NCI-H2081 (cell line): ENCODE measurements at places on chromosomes 11 and 22.

DNA sequence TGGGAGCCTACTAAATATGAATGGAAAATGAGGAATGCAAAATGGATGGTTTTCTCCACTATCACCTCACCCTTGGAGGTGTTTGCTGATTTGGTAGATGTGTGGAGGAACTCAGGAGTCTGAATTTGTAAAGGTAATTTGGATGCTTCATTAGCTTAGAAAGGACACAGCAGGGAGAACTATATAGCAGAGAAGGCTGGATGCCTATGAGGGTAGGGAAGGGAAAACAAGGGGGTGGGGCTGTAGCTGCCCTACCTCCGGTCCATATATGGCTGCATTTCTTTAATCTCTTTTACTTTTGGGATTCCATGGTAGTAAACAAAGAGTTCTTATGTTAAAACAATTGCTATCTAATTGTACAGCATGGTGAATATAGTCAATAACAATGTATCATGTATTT lies 4.8 kb upstream of the EHF start:
- DNase-seq: no peak

- DNase-seq: no peak
Measured at GRCh38 chr22:45460288-45461109, 42.2 kb upstream of the FBLN1 start.

DNA sequence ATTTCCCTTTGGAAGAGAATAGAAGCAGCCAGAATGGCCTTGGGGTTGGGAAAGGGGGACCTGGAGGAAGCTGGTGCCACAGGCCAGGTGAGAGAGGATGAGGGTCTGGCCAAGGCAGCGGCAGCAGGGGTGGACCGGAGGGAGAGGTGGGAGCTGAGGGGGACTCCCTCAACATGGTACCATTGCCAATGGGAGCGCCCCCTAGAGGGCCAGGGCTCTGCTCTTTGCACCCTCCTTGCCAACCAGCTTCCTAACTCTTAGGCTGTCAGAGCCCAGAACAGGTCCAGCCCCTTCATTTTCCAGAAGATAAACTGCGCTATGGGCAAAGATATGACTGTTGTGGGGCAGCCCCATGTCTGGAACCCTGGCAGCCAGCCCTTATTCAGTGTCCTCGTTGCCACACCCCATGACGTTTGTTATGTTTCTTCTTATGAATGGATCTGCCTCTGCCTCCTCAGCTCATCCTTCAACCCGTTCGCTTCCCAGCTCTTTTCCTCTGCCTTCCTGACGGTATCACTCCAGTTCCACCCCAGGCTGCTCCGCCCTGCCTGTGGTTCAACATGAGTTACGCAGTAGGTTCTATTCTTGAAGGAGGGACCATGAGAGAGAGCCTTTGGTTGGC lies 185.2 kb downstream of the GRIK4 start:
- DNase-seq: no peak

GRCh38 chr11:84381666-84382065 lies 1095.5 kb upstream of the CCDC90B start:
- DNase-seq: no peak

DNA sequence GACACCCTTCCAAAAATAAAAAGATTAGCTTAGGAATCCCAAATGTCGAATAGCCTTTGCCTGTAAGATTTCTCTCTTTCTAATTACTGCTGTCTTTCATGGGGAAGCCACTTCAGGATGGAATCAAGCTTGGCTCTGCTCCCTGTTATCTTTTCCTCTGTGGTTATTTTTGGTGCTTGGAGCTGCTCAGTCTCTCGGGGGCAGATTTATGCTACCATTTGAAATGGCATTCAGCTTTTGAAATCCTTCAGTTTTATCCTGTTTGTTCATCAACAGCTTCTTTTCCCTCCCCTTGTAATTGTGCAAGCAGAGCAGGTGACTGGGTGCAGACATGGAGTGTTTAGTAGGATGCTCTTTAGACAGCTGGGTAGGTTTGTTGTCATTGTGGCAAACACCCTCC lies 111.0 kb downstream of the DBX1 start:
- no peak for DNase-seq

- DNase-seq: no peak
Measured at GRCh38 chr11:46505741-46506482, 87.9 kb downstream of the AMBRA1 start.

DNA sequence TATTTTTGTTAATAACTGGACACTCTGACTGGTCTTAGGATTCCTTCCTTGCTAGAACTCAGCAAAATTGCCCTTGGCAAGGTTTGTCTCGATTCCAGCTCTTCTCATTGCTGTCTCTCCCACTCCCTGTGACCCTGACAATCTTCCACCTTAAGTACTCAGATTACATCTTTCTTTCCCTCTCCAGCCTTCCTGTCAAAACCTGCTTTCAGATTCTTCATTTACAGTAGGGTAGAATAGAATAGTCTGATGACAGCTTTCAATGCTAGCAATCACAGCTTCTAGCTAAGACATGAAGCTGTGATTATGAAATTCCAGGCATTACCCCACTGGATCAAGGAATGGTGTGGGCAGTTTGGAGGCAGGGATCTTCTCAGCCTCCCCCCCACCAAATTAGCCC lies 39.2 kb upstream of the LMO2 start:
- DNase-seq: no peak

- DNase-seq: peak; percentile 33
Measured at GRCh38 chr22:45240810-45241631, at the start of gene KIAA0930. Gene KIAA0930 (minus strand): TSS chr22:45240894. CDS start chr22:45240703, 191 bp downstream.

- no peak for DNase-seq
Measured at GRCh38 chr11:1834062-1834610, 654 bp upstream of the SYT8 start.

DNA sequence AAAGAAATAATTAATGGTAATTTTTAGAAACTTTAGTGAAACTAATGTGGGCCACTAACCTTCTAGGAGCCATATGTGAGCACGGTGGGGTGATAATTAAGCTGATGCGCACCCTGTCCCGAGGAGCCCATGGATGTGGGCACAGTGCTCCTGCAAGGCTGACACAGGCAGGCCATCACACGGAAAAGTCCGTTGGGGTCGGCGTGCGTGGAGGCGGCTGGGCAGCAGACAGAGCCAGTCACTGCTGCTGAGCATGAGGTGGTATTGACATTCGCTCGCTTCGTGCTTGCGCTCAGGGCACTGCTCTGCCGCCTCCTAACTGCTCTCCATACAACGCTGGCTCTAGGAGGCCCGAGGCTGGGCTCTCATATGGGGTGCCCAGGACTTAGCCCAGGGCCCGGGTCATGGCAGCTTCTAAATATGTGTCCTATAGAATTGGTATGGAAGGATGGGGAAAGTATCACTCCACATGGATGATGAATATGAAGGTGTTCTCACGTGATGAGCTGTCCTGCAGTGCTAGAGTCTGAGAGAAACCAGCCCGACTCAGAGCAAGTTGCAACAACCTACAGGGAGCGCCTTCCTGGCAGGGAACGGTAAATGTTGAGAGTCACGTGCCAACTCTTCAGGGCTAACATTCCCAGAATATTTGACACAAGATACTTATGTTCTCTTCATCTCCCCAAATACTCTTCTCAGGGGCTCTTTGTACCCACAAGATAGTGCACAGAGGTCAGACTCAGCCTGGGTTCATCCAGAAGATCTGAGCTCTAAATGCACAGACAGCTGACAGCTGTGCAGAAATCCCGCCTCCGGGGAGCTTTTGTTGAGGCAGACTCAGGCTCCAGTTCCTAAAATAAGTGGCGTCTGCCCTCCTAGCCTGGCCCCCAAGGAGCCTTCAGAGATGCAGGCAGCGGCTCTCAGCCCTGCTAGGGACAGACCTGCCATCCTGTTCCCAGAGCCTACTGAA lies 50.6 kb upstream of the ARFGAP3 start:
- no peak for DNase-seq

GRCh38 chr11:76628408-76628947 lies 42.1 kb downstream of the LRRC32 start:
- DNase-seq: no peak

DNA sequence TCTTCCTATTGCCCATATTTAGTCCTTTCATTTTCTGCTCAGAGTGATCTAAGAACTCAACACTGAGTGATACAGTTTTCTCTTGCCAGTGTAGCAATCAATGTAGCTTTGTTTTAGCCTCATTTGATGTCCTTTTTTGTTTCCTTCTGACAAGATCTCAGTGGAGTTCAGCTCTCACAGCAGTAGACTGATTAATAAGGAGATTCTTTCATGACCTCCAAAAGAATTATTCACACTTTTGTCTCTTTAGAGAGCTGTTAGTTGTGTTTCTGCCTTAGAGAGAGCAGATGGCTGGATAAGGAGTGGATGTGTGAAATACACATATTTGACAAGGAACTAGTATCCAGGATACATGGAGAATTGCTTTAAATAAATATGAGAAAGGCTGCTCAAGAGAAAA lies 6.6 kb upstream of the TMEM225 start:
- no peak for DNase-seq

DNA sequence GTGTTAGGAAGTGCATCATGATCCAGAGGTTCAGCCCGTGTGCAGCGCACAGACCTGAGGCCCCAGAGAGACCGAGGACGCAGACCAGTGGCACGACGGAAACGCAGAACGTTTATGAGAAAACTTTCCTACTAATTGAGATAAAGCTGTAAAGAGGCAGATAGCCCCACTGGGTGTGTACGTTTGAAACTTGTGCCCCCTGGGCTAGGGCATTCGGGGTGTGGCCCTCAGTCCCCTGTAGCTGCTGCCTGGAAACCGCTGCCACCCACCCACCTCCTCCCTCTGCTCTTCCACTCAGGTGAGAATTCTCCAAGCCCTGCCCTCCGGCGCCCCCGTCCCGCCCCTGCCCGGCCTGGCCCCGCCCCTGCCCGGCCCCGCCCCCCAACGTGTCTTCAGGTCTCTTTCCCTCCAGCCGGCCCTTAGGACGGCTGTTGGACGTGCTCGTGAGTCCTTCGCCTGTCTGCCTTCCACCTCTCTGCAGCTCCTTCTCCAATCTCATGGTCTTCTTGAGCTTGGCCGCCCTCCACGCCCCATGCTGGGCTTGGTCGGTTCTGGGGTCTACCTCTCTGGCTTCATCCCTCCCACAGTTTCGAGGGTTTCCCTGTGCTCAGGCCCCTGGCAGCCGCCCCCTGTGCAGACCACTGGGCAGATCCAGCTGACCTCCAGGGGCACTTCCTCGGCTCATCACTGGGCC lies 12.1 kb downstream of the MAPK8IP2 start:
- no peak for DNase-seq

DNA sequence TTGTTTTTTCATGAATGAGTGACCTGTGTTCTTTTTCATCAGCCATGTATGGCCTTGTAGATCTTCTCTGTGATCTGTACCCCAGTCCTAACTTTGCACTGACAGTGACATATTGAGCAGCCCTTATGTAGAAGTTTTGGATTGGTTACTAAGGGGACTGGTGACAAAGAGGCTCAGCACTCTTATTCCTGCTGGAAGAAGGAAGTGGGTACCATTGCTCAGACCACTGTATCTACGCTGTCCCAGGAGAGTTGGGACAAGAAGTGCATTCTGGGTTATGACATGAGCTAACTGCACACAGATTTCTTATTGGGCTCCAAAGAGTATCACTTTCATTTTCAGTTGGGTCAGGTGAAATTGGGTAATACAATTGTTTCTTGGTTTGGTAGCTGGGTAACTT lies 107.8 kb upstream of the RASSF10 start:
- no peak for DNase-seq

GRCh38 chr11:116328851-116329250 lies 443.9 kb downstream of the BUD13 start:
- no peak for DNase-seq

GRCh38 chr22:37981282-37982011 lies 2.9 kb downstream of the SOX10 start:
- DNase-seq: no peak

GRCh38 chr22:49713003-49713402 lies 114.7 kb downstream of the BRD1 start:
- DNase-seq: no peak

DNA sequence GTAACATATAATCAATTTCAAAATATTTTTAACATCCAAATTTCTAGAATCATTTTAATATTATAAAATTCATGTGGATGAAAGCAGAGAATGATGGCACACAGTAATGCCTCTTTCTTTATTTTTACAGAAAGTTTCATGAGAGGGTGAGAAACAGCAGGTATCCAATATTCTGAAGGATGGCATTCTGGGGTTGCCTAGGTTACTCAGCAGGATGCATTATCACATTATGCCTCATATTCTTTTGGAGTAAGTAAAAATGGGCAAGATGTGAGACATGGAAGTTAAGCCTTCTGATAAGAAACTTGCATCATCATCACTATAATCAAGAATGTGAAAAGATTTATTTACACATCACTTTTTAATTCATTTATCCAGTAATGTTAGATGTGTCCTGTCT lies 148.7 kb upstream of the PGR start:
- peak; percentile 24 for DNase-seq

GRCh38 chr11:62926680-62927455 lies 5.7 kb upstream of the CHRM1 start:
- no peak for DNase-seq

DNA sequence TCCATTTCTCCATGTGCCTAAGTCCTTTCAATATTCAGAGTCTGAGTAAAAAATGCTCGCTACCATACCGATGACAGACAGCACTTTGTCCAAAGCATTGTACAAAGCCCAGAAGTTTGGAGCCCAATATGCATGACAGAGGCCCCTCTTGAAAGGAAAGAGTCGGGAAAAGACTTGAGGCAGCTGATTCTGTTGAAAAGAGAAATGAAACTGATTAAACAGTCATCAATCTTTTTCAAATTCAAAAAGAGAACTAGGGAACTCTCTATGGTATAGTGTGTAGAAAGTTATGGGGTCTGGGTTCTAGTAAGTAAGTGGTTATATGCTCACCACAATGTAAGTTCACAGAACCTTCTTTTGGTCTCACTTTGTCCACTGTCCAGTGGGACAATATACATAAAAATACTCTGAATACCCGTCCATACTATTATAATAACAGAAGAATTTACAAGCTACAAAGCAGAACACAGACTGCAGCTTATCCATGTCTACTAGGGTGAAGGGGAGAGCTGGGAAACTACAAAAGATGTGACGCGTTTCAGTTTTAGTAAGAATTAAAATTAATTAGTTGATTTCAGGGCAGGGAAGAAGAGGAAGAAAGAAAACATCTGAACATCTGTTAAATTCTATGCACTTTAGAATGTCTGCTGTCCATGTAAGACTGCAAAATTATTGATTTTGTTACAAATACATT lies 26.7 kb downstream of the ALG8 start:
- DNase-seq: no peak

- DNase-seq: no peak
Measured at GRCh38 chr11:92829121-92829520, 140.3 kb upstream of the MTNR1B start.

GRCh38 chr11:17388609-17389210 lies at the start of gene KCNJ11:
Gene KCNJ11 (minus strand): TSS chr11:17388659. CDS start chr11:17388091, 568 bp downstream.
- DNase-seq: no peak

DNA sequence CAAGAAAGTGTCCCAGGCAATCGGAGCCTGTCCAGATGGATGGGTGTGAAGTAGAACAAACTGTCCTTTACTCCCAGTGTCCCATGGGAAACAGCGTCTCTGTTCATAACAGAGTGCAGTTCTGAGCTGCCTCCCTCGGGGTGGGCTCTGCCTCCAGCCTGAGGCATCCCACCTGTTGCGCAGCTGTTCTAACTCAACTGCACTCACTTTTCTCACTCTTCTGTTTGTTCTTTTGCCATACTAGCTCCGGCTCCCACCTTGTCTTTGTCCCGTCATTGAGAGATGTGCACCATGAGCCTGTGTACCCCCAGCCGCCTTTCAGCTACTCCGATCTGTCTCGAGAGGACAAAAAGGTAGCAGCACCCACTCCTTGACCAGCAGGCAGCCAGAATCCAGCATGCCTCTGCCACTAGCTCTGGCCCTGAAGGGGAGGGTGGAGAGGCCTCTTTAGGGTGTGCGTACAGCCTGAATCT lies 20.7 kb upstream of the CDC42EP2 start:
- no peak for DNase-seq

GRCh38 chr22:46976143-46976542 lies 213.7 kb downstream of the TBC1D22A start:
- DNase-seq: no peak
